ENCODE measurements at places on chromosomes 7 and 10.

GRCh38 chr7:16978358-16979244 is 96.8 kb upstream of the AGR3 start:
- DNase-seq, result no peak

GRCh38 chr7:75854233-75854632 is 24.6 kb upstream of the RHBDD2 start:
- DNase-seq, result no peak

- no peak for DNase-seq
Measured at GRCh38 chr10:46309511-46310142, 22.8 kb downstream of the ANTXRL start.

DNA sequence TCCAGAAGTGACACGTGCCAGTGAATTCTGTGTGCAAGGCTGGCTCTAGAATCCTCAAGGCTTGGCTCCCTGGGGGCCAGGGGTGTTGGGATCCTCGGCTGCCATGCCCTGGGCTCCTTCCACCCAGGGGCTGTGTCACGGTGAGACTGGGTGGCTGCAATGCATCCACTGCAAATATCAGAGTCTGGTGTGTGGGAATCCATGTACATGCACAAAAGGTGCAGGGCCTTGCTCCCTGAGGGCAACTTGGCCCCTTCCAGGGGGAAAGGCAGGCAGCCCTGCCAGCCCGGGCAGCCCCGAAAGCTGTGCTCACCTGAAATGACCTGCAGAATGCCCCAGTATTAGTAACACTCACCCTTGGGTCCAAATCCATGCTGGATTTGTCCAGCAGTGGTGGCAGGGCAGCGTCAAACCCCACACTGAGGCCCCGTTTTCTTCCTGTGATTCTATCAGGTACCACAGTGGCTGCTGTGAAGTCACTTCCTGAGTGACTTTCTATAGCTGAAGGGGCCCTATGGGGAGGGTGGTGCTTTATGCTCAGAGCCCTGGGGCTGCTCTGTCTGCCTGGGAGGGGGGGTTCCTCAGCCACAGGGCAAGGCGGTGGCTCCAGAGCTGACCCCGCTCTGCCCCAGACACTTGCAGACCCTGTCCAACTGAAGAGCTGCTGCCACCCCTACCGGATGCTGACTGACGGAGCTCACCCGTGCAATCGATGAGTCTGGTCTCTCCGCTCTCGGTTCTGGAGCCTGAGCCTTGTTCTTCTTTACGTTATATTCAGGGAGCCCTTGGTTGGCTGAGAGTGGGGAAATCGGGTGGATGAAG is 317.7 kb downstream of the GLRX3 start:
- DNase-seq, result no peak

GRCh38 chr10:11189582-11190376 is 172.1 kb downstream of the CELF2 start:
- no peak for DNase-seq

Data from stimulated activated CD4-positive, alpha-beta T cell treated with anti-CD3 and anti-CD28 coated beads, Interleukin-12 subunit alpha, Interleukin-12 subunit beta, amount 100 ng/mL, for 4 hours (primary cell).